ENCODE measurements at places on chromosomes 6 and 20.

DNA sequence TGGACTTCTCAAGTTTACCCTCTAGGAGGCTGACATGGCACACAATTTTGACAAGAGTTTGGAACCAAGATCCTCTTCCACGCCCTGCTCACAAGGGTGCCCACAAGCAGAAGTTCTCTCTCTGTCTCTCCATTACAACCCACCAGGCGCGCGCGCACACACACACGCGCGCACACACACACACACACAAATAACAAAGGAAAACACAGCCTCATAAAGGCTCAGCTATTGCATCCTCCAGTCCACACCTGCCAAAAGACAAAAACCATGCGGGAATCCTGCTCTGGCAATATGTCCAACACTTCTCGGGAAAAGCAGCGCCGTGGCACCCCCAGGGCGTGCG is 870 bp downstream of the PAK5 start:
- no peak for DNase-seq

DNA sequence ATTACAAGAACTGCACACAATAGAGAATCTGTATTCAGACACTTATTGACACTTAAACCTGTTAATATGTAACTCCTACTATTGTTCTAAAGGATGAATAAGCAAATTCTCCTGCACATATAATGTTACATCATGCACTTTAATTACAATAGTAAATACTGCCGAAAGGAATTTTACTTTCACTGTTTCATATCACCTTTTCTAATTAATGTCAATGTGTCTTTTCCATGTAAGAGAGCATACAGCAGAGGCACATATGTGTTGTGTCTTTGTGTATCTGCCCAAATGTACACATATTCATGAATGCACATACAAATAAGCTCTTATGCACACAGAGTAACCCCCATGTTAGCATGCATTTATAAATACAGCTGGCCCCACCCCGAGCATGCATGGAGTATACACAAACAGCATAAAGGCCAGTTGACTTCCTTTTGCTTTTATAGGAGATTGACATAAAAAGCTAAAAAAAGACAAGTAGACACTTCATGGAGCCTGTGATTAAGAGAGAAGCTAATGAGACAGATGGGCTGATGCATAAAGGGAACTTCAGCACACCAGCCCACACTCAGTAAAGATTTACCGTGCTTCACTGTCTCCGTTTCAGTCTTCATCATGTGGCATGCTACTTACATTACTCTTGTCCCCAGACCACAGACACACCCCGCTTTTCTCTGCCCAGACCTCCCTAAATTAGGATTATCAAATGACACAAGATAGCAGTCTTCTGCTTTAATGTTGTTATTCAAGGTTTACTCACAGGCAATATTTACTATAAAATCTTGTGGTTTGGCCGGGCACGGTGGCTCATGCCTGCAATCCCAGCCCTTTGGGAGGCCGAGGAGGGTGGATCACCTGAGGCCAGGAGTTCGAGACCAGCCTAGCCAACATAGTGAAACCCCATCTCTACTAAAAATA is 184.6 kb downstream of the ATXN1 start:
- DNase-seq = no peak

DNA sequence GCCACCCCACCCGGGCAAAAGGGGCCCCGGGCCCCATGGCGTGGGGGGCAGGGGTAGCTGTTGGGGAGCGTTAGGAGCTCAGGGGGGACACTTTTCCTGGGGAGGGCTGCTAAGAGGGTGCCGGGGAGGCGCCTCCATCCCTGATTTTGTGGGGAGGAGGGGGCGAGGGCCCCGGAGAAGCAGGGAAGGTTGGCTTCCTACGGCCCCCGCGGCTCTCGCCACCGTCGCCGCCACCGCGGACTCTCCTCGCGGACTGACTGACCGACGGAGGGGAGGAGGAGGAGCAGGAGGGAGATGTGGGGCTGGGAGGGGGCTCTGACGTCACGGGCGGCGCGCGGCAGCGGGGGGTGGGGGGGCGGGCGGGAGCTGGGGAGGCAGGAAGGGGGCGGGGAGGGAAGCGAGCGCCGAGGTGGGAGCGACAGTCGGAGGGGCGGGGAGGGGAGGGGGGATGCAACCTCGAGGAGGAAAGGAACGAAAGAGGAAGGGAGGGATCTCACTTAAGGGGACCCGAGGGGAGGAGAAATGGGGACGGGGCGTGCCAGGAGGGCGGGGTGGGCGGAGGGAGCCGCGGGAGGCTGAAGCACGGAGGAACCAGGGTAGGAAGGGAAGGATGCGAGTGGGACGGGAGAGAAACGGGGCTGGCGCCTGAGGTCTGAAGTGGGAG is 5.1 kb downstream of the GABBR1 start:
- peak; percentile 36 for DNase-seq

DNA sequence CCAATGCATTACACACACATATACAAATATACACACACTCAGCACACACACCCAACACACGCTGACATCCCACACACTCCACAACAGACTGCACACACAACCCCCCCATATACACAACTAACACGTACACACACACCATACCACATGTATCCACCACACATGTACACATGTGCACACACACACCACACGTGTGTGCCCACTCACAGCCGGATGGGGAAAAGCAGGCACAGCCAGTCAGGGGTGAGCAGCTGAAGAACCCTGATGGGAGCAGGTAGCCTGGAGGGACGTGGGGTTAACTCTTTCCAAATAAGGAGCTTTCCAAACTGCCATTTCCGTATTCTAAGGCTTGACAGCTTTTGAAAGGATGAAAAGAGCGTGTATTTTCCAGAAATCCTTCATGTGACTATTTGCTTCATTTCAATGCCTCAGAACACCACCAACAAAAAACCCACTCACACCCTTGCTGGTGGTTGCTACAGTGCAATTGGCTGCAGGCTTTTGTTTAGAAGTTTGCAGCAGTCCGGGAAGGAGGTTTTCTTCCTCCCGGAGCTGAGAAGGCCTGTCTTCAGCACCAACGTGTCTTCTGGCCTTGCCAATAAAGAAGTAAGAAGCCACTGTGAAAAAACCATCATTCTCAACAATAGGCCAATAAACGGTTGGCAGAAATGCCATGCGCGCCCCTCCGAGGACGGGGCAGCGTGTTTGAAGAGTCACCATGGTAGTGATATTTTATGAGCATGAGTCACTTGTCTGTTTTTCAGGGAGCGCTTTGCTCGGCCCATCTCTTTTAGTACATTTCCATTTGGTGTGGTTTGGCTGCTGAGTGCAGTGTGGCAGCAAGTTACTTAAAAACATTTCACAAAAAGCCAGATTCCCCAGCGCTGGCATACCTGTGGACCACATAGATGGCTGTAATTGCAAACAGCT is 131.3 kb upstream of the GMDS start:
- no peak for DNase-seq

- DNase-seq = no peak
Observed at GRCh38 chr20:1676650-1677049, 19.1 kb upstream of the SIRPG start.

GRCh38 chr20:44683263-44684046 is 31.7 kb upstream of the CCN5 start:
- DNase-seq = no peak

DNA sequence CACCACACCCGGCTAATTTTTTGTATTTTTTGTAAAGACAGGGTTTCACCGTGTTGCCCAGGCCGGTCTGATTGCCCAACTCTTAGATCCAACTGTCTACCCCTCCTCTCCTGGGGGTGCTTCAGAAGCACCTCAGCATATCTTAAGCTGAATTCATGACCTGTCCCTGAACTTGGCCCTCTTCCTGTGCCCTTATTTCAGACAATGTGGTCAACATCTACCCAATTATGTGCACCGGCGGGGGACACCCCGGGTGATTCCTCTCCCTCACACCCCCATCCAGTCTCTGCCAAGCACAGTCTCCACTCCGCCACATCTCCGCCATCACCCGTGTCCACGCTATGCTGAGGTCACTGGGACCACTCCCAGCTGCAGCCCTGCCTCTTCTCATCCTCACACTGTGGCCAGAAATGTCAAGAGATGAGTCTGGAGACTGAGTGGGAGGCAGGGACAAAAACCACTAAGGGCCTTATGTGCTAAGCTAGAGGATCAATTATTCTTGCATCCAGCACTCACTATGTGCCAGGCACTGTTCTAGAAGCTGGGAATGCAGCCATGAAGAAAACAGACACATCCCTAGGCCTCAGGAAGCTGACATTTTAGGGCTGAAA is 111.9 kb downstream of the ARMC2 start:
- no peak for DNase-seq

DNA sequence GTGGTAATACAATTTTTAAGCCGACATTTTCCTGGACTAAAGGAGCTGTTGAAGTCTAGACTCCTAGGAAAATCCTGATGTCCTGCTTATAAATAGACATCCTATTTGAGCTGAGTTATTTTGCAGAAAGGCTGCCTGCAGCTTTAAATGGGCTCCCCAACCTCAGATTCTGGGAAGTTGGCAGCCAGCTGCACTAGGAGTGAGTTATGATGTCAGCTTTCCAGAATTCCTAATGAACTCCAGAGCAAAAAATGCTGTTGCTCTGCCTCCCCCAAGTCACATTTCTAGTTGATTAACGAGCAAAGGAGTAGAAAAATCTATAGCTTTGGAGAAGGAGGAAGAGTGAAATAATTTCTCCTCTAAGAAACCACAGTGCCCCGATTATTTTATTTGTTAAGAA is 346.3 kb upstream of the SULF2 start:
- DNase-seq = peak; percentile 74

- no peak for DNase-seq
Observed at GRCh38 chr6:16472349-16473069, 234.1 kb downstream of the GMPR start.

DNA sequence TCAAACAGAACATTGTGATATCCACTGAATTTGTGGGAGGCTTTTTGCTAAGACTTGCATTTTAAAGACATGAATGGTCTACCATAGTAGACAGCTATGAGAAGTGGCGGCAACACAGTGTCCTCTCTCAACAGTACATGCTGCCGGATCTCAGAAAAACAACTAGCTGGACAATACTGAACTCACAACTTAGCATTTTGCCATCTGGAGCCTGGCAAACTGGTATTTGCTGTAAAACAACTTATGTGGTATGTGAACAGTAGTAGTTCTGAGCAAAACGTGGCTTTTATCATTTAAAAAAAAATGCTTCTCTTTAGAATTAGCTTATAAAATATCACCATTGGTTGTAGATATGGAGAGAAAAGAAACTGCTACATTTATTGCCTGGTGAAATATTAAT is 3.3 kb upstream of the PXDC1 start:
- DNase-seq = no peak

DNA sequence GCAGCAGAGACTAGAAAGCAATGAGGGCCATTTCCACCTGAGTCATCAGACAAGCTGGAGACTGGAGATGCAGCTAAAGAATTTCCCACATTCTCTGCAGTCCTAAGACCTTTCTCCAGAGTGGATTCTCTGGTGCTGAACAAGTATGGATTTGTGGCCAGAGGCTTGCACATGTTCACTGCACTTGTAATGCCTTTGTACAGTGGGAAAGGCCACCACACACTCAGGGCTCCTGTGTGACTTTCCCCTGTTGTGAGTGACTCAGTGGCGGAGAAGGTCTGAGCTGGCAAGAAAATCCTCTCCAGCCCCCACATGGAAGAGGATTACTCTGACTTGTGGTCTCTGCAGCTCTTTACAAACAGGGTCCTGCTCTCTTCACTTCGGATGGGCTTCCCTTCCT is 192.3 kb downstream of the C6orf118 start:
- no peak for DNase-seq

- DNase-seq = no peak
Observed at GRCh38 chr6:6699741-6700367, 111.3 kb downstream of the LY86 start.

DNA sequence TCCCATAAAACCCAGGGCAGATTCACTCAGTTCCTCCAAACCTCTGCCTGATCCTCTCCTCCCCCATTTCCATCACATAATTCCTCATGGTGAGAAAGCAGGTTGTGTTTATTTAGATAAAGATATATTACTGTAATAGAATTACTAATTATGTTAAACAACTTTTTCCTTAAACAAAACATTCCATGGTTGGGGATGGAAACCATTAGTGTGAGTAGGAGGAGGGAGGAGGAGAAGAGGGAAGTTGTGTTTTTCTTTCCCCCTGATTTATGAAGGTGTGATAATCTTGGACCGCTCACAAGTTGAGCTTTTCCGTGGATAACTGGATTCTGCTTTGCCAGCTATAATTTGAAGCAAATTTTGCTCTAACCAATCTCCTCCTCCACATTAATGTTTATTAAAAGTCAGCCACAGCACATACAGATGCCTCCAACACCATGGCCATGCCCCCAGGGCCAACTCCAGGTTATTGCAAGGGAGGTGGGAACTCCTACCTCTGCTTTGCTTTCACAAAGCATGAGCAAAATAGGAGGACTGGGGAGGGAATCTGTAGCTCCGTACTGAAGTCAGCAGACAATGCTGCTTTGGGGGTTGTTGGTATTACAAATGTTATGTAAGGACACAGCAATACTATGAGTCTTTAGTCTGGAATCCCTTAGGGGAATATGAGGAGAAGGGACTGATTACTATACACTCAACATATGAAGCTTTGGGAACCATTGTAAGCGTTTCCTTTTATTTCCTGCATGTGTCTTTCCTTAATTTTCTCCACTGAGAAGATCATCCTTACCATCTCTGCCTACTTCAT is 542.0 kb downstream of the DHX35 start:
- DNase-seq = no peak

GRCh38 chr20:54643761-54644160 is 168.4 kb downstream of the DOK5 start:
- DNase-seq = no peak

DNA sequence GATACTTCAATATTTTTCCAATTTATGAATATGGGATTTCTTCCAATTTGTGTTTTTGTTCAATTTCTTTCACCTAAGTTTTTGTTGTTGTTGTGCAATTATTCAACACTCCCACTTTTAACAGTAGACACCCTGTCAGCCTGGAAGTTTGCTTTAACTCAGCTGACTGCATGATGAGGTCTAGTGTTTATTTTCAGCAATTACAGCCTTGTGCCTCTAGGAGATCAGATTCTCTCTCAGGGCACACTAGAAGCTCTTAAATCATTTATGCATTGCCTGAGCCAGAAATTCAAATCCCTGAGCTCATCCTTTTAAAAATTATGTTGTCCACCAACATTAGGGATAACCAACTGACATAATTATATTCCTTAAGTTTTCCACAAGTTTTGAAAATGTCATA is 85.7 kb downstream of the MRAP2 start:
- no peak for DNase-seq

GRCh38 chr6:159981403-159982245 is 12.7 kb downstream of the IGF2R start:
- no peak for DNase-seq

DNA sequence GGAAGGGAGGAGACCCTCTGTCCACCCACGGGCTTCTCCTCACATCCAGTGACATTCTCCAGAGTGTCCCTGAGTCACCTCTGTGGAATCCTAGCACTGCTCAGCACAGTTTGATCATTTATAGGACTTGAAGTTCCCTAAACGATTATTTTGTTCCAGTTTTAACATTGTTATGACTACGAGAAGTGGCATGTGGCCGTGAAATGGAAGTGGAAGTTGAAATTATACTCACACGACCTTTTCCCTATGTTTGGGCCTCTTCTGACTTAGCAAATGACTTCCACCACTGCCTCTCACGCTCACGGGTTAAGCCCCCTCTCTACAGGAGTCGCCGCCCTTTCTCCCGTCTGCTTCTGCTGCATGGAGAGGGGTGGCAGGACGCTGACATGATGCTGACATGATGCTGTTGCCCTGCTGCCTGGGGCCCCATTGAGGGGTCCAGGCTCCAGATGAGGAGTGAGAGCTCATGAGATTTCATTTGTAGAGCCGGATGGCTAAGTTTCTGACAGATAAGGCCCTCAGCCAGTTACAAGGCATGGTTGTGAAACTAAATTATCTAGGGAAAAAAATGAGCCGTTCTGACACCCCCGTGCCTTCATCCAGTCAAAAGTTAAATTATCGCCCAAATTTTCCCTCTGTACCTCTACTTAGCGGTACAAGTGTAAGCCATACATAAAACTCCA is 153.6 kb upstream of the UST start:
- no peak for DNase-seq

GRCh38 chr6:5459346-5459745 is 198.0 kb downstream of the FARS2 start:
- DNase-seq = no peak
